ENCODE measurements at places on chromosomes 5 and 9. TPM values are rescaled to one million over a fixed set of nuclear protein-coding genes. Genes with fewer than 3 reads are reported as not detected.

- no peak for DNase-seq
- H3K4me3 ChIP-seq = no peak overlapping the region
- peaks cover 14% of the 10 kb centered on the region for H3K4me1 ChIP-seq
Measured at GRCh38 chr9:17609312-17610005, 30.6 kb downstream of the SH3GL2 start.

DNA sequence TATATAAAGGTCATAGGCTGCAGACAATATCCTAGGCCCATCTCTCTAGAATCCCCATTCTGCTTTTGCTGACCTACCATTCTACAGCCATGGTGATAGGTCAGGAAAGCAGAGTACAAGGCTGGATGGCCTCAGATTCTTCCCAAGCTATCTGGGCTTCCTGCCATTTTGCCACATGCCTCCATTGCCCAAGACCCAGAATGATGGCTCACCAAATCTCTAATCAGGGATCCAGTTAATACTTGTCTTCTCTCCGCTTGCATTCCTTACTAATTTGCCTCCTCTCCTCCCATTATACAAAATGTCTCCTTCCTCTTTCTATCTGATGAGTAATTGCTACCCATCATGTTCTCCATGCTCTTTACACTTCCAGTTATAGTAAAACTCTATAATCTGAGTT lies 22.7 kb upstream of the NDUFS4 start:
- no peak overlapping the region for H3K27ac ChIP-seq
- no peaks in the 10 kb centered on the region for H3K27me3 ChIP-seq
- H3K36me3 ChIP-seq = no peaks in the 10 kb centered on the region
- H3K4me3 ChIP-seq = no peak overlapping the region
- DNase-seq = no peak

- no peak for DNase-seq
- no peaks in the 10 kb centered on the region for H3K27me3 ChIP-seq
- no peak overlapping the region for H3K27ac ChIP-seq
- H3K36me3 ChIP-seq = no peaks in the 10 kb centered on the region
Measured at GRCh38 chr5:170493028-170493820, 10.6 kb upstream of the KCNIP1 start.

- DNase-seq = no peak
- no peak overlapping the region for H3K4me3 ChIP-seq
- H3K4me1 ChIP-seq = no peaks in the 10 kb centered on the region
- no peaks in the 10 kb centered on the region for H3K36me3 ChIP-seq
- no peak overlapping the region for H3K27ac ChIP-seq
Measured at GRCh38 chr5:5062525-5063302, 77.4 kb upstream of the ADAMTS16 start.

- peaks cover 1% of the 10 kb centered on the region for H3K27me3 ChIP-seq
- no peak overlapping the region for H3K4me3 ChIP-seq
- DNase-seq = peak; percentile 60
Measured at GRCh38 chr9:109520475-109521132, 22.5 kb upstream of the PTPN3 start.

GRCh38 chr5:136030956-136031611 lies 2.3 kb downstream of the TGFBI start:
- peaks cover 54% of the 10 kb centered on the region for H3K4me1 ChIP-seq
- H3K36me3 ChIP-seq = peaks cover 31% of the 10 kb centered on the region
- no peaks in the 10 kb centered on the region for H3K27me3 ChIP-seq
- DNase-seq = no peak

- no peak overlapping the region for H3K27ac ChIP-seq
- DNase-seq = no peak
- H3K4me3 ChIP-seq = no peak overlapping the region
- H3K36me3 ChIP-seq = no peaks in the 10 kb centered on the region
- no peaks in the 10 kb centered on the region for H3K27me3 ChIP-seq
- H3K4me1 ChIP-seq = no peaks in the 10 kb centered on the region
Measured at GRCh38 chr5:120091376-120091948, 372.6 kb upstream of the PRR16 start.

GRCh38 chr9:135338546-135338945 lies 141.0 kb upstream of the PPP1R26 start:
- H3K27ac ChIP-seq = no peak overlapping the region
- no peaks in the 10 kb centered on the region for H3K4me1 ChIP-seq
- DNase-seq = no peak
- no peak overlapping the region for H3K4me3 ChIP-seq

DNA sequence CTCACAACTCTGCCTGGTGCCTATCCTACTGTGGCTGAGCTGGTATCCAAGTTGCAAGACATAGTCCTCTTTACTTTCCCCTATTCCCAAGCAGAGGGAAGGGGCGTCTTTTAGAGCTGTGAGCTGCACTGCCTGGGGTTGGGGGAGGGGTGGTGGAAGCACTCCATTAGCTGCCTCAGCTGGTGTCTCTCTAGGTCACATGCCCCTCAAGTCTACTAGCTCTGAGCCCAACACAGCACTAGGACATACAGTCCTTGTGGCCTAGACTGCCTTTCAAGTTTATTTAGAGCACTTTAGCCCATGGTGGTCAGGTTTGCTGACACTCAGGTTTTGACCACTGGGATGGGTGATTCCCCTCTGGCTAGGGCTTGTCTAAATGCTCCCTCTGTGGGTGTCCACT lies 54.7 kb downstream of the SREK1 start:
- no peaks in the 10 kb centered on the region for H3K4me1 ChIP-seq
- H3K36me3 ChIP-seq = no peaks in the 10 kb centered on the region
- no peaks in the 10 kb centered on the region for H3K27me3 ChIP-seq
- no peak overlapping the region for H3K27ac ChIP-seq

DNA sequence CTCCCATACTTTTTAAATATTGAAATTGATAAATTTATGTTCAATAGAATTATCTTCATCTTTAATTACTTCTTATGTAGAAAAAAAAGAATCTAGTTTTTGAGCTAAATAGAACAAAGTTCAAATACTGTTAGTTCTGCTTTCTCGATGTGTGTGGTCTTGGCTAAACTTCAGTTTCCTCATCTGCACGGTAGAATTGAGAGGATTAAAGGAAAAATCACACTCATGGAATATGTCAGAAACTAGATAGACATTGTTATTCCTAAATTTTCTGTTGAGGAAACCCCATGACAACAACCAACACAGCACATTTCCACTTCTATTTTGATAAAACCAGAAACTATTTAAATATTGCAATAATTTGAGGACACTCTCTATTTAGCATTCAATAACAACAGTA lies 100.3 kb downstream of the MUSK start:
- no peak overlapping the region for H3K4me3 ChIP-seq
- no peak for DNase-seq
- H3K27ac ChIP-seq = peak overlapping the region; percentile 29
- H3K4me1 ChIP-seq = peaks cover 25% of the 10 kb centered on the region
- no peaks in the 10 kb centered on the region for H3K36me3 ChIP-seq
- H3K27me3 ChIP-seq = no peaks in the 10 kb centered on the region

The LMX1B gene
- not detected for total RNA-seq

The ENTPD2 gene
- total RNA-seq = not detected

The SPINK7 gene
- not detected for total RNA-seq

The MGAT4B gene
- 125 TPM for total RNA-seq

Measured in SJSA1 (cell line).